ENCODE measurements at places on chromosomes 16 and 17. TPM values are rescaled to one million over a fixed set of nuclear protein-coding genes. Genes with fewer than 3 reads are reported as not detected.

Gene AOC3
- total RNA-seq = 8.2 TPM

Gene MMP28
- total RNA-seq = 62.5 TPM

Gene ZACN
- total RNA-seq = not detected

GRCh38 chr16:62445909-62446308 is 409.7 kb upstream of the CDH8 start:
- DNase-seq = no peak

- DNase-seq = no peak
Observed at GRCh38 chr16:80459966-80460365, 80.8 kb upstream of the DYNLRB2 start.

DNA sequence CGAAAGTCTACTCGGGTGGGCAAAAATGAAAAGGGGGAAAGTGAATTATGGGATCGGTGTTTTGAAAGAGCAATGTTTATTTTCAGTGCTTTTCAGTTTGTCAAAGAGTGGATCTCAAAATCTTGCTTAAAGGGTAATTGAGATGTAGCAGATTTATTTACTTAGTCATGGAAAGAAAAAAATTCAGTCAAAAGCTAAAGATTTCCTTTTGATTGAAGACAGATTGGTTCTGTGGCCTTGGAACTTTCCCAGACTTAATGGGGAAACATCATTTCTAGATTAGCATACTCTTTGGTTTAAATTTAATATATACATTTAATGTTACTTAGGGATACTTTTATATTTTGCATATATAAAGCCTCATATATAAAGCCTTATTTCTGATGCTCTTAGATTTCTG is 20.6 kb downstream of the PRKAR1A start:
- no peak for DNase-seq

DNA sequence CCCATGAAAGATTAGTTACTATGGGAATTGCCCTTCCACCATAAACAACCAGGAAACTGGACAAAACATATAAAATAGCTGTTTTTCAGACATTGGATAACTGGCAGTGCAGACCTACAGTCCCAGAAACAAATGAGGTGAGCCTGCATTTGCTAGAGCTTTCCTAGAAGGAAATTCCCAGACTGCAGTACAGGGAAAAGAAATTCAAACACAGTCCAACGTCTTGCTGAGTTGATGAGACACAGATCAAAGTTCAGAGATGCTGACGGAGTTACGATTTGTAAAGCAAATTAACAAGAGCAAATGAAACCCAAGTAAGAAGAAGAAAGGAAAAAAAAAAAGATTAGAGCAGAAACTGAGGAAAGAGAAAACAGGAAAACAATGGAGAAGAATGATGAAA is 41.3 kb upstream of the MNT start:
- DNase-seq = no peak

DNA sequence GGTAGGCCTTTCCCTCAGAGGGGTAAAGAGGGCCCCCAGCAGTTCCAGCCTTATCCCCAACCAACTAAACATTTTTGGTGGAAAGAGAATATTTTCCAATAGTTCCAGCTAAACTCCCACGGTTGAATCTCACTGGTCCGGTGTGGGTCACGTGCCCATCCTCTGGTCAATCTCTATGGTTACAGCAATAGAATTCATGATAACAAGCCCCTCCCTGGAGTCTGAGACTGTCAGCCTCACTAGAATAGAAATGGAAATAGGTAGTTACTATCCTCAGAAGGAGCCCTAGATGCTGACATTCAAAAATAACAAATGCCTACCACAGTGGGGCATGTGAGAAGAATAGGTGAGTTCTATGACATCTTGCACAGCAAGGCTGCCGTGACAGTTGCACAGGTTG is 37.5 kb upstream of the LITAF start:
- DNase-seq = no peak

DNA sequence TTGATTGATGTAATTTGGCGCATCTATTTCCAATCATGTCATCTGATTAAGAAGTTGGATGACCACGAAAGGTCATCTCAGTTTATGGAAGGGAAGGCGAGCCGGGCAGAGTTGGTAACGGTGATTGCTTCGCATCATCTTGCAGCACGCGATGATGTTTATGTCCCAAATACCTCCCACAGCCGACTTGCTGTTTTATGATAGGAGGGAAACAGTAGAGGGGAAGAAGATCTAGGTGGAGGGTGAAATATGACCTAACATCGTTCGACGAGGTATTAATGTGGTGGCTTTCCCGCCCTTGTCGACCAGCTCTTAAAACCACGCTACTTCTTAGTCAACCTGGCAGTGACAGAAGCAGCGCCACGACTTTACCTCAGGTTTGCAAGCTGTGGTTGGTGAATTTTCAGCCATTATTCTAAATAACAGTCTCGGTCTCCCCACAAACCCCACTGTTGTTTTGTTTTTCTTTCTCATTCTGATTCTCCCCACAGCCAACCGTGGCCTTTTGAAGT is 805 bp upstream of the TANC2 start:
- DNase-seq = no peak

All from lower leg skin (tissue), 4 donors.